ENCODE measurements at places on chromosomes 7 and 10.

DNA sequence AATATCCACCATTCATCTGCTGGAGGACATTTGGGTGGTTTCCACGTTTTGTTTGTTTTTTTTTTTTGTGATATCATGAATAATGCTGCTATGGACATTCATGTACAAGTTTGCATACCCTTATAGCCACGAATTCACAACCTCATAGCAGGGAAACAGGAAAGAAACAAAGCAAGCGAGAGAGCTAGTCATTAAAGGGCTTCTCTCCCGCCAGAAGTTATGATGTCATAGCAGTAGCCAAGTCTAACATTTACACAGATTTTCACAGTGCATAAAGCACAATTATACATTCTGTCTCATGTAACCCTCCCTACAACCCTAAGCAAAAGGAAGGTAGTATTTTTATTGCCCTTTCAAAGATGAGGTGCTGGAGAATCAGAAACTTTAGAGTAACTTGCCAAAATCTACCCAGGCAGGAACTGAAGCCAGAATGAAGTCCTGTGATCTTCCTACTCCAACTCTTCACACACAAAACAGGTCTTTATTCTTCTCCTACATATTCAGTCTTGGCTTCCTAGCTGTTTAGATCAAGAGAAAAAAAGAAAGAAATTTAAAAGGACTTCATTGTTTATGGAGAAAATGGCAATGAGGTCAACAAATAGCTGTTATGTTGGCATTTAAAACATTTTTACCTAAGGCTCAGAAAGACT is 33.9 kb upstream of the GPAM start:
- no peak for DNase-seq

GRCh38 chr7:77403957-77404356 is 12.2 kb downstream of the GSAP start:
- no peak for DNase-seq

DNA sequence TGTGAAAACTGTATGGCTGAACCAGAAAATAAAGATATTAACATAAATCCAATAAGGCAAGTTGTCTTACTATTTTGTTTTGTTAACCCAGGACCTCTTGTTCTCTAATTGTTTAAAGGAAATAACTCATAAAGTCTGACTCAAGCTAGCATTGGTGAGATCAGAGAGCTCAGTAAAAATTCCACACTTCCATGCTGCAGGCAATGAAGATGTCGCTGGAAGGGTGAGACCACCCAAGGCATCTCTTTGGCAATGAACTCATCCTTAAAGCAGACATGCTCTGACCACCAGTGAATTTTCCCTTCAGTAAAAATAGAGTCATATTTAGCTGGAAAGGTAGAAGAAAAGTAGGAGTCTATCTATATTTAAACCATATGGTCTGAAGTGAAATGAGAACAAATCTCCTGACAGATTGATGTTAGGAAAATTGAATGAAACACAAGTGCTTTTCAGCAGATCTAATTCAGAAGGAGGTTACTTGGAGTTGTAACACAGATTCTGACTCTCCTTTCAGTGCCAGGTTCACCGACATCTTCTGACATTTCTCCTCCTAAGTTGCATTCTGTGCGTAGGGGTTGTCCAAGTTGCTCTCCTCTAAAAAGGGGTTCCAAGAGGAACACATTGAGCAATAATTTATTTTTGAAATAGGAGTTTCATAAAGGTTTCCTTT is 32.8 kb upstream of the VIPR2 start:
- DNase-seq, result no peak

DNA sequence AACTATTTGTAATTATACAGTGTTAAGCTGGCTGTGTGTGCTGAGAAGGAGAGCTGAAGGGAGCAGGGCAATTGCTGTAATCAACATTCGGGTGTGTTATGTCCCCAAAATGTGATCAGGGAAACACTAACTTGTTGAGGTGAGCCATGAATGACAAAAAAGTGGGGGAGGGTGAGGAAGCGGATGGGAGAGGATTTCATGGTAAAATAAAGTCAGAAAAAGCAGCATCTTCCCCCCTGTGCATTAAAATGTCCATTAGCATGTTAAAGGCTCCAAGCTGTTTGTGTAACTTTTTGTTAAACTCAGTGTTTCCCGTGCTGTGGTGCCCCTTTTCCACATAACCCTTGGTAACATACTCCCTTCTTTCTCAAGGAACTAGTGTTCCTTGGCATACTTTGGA is 84.9 kb downstream of the ARID5B start:
- no peak for DNase-seq
